ENCODE measurements at places on chromosomes 2 and 18.

GRCh38 chr2:30239308-30239985 is 8.1 kb downstream of the LBH start:
- peak; percentile 44 for DNase-seq

GRCh38 chr2:3188405-3188946 is 189.1 kb downstream of the EIPR1 start:
- DNase-seq: no peak

DNA sequence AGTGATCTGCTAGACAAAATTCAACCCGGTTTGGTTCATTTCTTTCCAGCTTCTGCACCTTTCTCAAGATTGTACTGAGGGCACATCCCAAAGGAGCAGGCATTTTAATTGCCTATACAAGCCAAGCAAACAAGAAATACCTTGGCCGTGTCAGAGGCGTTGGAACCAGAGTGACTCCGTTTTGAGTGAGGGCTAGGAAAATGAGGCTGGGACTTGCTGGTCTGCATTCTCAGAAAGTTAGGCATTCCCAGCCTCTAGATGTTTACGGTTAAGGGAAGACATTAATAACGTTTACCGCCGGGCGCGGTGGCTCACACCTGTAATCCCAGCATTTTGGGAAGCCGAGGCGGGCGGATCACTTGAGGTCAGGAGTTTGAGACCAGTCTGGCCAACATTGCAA is 1.5 kb upstream of the GEMIN6 start:
- DNase-seq: no peak

GRCh38 chr2:236498369-236498768 is 71.3 kb upstream of the ACKR3 start:
- DNase-seq: no peak

Data from stimulated activated CD8-positive, alpha-beta memory T cell treated with anti-CD3 and anti-CD28 coated beads, Interleukin-2, amount 100 ng/mL, for 1 hour (primary cell).